ENCODE measurements at places on chromosomes 7 and 10.

- DNase-seq, result no peak
Observed at GRCh38 chr7:69645683-69646082, 47.4 kb downstream of the AUTS2 start.

GRCh38 chr7:33640741-33641140 lies 264.6 kb upstream of the BMPER start:
- no peak for DNase-seq

DNA sequence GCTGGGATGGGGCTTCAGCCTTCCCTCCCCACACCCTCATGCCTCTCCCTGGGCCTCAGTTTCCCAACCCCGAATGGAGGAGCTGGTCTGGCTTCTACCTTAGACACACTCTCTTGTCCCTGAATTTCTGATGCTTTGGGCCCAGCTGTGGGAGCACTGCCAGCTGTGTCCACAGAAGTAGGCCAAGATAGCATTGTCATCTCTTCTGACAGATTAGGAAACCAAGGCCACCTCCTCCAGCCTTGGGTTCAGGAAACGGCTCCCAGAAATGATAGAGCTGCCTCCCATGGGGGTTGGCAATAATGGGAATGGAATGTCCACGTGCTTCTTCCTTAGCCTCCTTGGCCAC lies 1.3 kb downstream of the PPIF start:
- no peak for DNase-seq

DNA sequence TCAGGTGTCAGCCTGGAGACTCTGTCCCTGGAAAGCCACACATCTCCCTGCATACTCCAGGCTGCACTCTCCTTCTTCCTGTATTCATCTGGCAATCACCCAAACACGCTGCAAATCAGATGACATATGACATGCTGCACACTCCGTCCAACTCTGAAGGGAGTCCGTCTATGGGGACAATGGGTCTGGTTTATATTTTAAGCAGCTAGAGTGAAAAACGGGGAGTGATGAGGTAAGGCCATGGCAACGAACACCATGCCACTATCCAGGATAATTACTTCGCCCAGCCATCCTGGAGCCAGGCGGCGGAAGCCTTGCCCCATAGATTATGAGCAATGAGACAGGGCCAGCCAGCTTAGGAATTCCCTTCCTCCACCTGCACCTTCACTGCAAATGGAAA lies 140.1 kb downstream of the PLXNA4 start:
- DNase-seq, result no peak

DNA sequence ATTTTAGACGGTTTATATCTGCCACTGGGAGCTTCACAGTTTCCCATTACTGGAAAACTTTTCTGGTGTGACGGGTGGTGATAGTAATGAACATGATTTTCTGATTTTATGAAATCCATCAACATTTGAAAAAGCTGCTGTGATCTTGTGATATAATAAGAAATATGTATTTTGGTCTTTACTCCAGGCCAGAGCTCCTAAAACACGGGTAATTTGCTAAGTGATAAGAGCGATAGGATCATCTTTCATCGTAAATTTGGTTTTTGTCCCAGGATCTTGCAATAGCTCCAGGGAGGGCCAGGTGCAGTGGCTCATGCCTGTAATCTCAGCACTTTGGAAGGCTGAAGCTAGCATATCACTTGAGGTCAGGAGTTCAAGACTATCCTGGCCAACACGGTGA lies 10.8 kb upstream of the RNF216 start:
- no peak for DNase-seq

DNA sequence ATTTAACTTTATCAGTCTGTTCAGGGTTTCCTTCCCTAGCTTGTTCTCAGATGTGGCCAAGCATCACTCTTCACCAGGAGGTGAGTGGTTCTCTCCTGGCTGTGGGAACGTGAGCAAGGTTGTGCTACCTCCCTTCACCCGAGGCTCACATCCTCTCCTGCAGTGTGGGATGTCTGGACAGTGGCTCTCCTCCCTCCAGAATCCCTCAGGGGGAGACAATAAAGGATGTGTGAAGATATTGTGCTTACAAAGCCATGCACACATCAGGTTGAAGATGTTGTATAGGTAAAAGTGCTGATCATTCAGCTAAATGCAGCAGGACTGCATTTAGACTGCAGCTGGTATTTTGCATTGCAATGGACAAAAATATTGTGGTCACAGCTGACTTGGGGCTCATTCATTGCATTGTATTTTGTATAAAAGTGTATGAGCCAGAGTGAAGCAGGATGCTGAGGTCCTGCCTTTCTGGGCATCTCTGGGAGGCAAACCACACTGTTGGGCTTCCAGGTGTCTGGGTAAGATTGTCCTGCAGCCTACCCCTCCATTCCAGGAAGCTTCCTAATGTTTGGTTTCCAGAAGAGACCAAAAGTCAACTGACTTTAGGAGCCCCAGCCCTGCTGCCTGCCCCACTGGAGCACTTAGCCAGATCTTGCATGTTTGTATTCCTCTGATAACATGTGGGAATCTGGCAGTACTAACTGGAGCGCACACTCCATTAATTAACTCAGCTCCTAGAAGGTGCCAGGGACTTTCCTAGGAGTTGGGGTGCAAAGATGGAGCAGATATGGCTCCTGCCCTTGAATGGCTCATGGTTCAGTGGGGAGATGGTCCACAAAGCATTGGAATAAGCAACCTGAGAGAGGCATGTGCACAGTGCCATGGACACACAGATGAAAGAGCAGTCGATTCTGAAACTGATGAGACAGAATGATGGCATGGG lies 292.5 kb upstream of the ZNF32 start:
- no peak for DNase-seq

DNA sequence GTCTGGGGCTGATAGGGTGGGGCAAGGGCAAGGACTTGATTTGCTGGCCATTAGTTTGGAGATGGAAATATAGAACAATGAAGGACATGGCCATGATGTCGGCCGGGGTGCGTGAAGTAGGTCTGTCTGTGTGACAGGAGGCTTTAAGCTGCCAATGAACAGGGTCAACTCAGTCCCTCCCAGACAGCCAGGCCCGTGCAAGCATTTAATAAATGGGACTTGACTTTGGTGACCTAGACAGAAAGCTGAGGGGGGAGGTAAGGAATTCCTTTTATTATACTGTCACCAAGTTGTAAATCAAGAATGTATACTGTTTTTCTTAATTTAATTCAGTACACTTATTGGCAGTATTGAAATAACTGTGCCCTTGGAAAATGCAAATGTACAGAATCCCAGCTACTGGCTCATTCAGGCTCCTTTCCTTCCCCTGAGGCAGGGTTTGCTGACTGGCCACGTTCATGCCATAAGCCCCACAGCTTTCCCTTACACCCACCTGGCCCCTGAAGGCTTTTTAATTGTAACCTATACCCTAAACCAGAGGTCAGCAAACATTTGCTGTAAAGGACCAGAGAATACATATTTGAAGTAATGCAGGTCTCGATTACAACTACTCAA lies 87.2 kb downstream of the WIPF3 start:
- DNase-seq, result no peak

Data from stimulated activated CD4-positive, alpha-beta T cell treated with anti-CD3 and anti-CD28 coated beads, Interleukin-12 subunit alpha, Interleukin-12 subunit beta, amount 100 ng/mL, for 24 hours (primary cell).